ENCODE measurements at places on chromosomes 13 and 19.

GRCh38 chr13:37226971-37227370 lies 121.5 kb upstream of the CSNK1A1L start:
- DNase-seq, result no peak

DNA sequence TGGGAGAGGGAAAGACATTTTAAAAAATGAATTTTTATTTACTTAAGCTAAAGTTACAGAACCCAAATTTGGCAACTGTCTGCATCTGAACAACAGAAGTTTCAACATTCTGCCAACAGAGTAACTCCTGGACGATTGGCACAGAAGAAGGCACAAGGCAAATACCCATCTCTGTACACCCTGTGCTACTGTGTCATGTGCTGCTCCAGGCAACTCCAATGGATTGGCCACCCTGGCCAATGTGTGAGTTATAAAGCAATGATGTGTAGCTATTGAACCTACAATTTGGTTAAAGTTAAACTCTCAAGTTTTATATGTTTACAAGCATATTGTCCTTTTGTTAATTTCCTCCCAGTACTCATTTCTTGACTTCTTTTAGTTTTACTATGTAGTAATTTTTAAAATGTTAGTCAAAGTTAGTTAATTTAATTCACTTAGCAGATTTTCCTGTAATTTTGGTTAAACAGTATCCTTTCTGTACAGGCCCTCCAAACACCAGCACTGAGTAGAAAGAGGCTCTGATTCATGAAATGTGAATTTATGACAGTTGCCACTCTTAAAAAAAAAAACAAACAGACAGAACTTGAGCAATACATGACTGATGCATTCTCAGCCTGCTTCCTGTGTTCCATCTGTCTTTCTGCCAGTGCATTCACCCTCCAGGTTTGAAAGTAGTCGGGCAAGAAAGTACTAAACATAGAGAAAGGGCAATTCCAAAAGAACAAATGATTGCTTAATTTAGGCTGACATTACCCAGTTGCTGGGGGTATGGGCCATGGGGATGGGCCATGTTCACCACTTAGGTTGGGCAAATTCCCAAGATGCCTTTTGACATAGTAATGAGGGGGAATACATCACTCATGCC lies 5.9 kb downstream of the STARD13 start:
- DNase-seq, result no peak

DNA sequence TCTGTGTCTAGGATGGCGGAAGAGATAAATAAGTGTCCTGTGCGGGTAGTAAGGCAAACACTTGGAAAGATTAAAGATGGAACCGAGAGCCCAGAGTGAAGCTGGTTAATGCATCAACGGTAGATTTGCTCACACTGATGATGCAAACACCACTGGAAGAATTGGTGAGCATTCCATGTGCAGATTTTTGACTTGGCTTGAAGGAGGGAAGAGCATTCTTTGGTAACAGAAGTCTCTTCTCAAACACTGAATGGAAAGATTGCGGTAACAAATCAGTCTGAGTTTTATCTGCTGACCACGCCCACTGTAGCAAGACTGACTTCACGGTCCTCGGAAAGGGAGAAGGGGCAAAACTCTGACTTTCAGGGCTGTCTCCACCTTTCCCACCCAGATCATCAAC lies 112.5 kb downstream of the COL4A1 start:
- DNase-seq, result no peak

DNA sequence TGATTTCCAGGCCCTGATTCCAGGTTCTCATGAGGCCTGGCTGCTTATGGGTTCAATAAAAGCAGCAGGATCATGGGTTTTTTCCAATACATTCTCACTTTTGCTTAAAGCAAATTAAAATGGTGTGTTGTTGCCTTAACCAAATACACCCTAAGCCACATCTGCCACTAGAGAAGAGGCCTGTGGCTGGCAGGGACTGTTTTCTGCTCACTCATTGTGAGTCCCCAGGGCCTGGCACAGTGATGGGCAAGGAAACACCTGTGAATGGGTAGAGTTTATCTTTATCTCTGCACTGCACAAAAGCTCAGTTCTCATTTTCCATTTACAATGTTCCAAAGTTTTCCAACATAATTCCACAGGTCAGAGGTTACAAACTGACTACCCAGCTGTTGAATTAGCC lies 726.0 kb downstream of the UQCRFS1 start:
- DNase-seq, result no peak

DNA sequence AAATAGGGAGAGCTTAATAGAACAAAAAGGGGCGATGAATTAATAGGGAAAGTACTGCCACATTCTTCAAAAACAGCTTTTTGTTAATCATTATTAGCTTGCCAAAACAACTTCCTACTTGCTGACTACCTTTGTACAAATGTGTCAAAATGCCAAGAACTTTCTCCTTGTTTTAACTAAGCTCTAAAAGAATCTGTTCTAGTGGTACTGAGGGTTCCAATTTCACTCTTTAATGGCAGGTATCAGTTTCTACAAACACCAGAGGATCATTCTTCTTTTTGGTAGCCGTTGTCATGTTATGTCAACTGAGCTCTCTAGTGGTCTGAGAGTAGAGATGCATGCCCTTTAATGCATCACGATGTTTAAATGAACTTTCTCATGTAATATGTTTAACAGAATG lies 29.4 kb upstream of the FBXL3 start:
- no peak for DNase-seq

DNA sequence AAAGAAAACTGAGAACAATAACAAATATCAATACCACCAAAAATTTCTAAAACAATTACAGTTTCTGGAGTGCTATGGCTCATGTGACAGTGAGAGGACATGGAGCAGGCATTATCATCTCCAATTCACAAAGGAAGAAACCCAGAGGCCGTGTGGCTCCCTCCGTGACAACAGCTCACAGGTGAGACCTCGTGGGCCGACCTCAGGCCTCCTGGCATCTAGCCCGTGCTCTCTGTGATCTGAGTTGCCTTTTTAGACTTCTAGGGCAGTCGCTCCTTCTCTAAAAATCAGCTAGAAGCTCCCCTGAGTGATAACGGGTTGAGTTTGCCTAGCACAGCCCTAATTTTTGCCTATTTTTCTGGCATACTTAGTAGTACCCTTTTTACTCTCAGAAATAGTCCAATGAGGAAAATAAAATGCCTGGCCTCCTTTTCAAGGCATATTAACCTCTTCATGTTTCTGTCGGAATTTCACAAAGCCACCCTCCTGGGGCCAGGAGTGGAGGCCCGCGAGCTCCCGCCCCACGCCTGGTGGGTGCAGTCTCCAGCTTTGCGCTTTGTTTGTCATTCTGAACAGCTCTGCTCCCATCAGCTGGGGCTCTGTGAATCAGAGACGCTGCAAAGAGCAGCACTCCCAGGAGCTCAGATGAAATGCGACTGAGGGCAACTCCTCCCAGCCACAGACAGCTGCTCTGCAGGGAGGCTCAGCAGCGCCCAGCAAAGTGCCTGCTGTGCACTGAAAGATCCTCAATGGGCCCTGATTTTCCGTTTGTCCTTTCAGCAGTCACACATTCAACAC lies 292.5 kb downstream of the UQCRFS1 start:
- DNase-seq, result no peak

DNA sequence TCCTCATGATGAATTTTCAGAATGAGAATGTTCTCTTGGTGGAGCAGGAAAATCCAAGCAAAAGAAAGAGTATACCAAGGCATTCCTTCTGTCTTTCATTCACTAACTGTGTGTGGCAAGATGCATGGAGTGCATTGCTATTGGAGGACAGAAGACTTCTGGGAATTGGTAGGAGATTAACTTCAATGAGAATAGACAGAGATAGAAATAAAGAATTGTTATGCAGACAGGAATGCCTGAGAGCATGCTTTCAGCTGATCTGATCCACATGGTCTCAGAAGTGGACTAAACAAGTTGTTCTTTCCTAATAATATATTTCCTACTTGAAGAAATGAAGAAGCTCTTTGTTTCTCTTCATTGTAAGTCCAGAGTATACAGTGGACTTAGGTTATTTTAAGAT lies 303.6 kb downstream of the MYO16 start:
- no peak for DNase-seq

DNA sequence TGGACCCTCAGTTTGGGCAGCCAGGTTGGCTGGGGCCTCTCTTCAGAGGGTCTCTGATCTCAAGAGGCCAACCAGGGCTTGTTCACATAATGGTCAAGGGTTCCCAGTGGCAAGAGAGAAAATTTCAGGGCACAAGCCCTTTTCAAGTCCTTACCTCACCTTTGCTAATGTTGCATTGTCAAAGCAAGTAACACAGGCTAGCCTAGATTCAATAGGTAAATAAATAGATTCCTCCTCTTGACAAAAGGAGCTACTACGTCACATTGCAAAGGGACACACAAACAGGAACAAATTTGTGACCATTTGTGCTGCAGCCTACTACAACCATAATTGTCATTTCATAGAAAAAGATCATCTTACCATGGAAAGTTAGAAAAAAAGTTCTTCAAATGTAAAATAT lies 33.9 kb upstream of the FRY start:
- no peak for DNase-seq

DNA sequence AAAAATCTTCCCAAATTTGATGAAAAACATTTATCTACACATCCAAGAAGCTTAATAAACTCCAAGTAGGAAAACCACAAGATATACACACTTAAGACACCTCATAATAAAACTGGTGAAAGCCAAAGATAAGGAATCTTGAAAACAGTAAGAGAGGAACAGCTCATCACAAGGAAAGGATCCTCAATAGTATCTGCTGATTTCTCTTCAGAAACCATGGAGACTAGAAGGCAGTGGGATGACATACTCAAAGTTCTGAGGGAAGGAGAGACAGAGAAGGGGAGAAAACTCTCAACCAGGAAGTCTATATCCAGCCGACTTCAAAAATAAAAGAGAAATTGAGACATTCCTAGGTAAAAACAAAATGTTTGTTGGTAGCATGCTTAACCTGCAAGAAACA lies 45.7 kb downstream of the LNX2 start:
- no peak for DNase-seq

DNA sequence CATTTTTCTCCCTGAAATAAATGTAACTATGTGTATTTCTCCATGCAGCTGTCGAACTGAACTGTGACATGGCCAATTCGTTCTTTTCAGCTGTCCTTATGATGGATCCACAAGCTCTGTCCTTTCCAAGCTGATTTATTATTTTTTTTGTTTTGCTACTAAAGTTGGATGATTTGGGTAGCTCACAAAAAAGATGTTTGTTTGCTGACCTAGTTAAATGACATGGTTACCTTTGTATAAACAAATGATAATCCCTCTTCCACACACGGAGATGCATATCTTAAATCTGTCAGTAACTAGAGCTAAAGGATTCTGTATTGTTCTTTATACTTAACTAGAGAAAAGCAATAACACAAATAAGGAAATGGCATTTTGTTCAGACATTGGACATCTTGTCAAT lies 884.3 kb upstream of the PCDH20 start:
- DNase-seq, result no peak

DNA sequence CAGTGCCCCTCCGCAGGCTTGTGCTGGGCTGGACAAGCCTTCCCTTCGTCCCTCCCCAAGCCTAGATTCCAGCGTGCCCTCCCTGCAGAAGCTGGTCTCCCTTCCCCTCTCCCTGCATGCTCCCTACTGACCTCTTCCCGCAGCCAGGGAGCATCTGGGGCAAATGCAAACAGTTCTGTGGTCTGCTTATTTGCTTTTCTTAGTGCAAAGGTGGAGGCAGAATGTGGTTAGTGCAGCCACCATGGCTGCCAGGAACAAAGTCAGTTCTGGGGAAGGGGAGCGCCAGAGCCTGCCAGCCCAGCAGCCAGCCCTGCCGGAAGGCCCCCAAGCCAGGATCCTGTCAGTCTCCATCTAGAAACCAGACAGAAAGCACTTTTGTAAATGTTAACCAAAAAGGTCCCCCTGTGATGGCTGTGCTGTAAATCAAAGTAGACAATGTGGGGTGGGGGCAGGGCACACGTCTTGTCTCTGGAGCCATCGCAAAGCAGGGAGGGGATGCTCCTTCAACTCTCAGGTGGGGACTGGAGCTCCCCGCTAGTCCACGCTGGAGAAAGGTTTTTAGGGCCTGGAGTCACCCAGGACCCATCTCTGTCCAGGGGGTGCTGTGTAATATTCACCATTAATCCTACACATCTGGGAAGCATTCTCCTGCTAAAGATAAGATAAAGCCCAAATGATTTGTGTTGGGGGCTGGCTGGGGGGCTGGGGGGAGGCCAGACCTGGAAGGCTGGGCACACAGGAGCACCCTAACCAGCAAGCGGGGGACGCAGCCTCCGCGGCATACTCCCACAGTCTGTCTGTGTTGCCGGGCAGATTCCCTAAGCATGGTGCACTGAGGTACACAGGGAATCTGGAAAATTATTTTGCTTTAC lies 30.9 kb downstream of the SERP2 start:
- no peak for DNase-seq

DNA sequence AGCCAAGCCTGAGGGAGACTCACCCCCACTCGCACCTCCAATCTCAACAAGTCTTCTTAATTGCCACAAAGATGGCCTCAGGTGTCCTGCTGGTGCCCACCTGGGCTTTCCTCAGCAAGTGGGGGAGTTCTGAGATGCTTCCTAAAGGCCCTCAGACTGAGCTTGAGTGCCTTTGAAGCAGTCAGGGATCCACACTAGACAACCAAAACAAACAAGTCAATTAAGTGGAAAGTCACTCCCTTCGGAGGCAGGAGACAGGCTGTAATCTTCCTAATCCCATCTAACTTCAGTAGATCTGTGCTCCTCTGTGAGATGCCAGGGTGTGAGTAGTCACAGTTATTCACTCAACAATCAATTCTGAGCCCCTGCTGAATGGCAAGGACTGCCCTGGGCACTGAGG lies 68.3 kb upstream of the SERP2 start:
- DNase-seq, result no peak

GRCh38 chr19:45347570-45348366 lies 7.2 kb downstream of the KLC3 start:
- DNase-seq, result no peak

DNA sequence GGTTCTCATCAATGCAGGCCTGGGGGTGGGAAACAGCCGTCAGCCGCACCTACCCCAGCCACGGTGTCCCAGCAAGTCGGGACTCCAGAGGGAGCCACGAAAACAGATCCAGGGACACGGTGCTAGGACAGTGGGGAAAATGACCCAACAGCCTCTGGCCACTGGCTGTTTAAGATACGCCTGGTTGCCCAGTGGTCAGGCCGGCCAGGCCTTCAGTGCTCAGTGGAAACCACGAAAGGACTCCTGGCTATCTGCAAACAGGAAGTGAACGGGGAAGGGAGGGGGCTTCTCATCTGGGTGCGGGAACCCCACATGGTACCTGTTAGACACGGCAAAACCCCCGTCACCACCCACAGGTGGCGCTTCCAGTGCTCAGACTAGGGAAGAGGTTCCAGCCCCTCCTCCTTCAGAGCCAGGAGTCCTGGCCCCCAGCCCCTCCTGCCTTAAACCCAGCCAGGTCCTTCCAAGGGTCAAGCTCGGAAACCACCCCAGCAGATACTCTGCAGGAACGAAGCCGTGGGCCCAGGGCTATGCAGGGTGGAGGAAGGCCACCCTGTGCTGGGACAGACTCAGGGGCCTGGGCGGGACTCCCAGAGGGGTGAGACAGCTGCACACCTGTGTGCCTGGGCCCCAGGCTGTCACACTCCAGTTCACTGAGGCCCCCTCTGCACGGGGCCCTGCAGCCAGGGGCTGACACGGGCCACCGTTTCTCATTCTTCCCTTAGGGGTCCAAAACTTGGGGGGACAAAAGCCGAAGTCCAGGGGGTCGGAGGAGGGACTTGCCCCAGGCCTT lies 4.5 kb downstream of the PPP1R12C start:
- no peak for DNase-seq

GRCh38 chr13:79803989-79804388 lies 323.0 kb downstream of the NDFIP2 start:
- DNase-seq, result no peak

All from NCI-H187 (cell line).